ENCODE measurements at places on chromosomes 11 and 22.
A peak's percentile ranks its signal among the peaks of the same experiment; 100 is the strongest.

DNA sequence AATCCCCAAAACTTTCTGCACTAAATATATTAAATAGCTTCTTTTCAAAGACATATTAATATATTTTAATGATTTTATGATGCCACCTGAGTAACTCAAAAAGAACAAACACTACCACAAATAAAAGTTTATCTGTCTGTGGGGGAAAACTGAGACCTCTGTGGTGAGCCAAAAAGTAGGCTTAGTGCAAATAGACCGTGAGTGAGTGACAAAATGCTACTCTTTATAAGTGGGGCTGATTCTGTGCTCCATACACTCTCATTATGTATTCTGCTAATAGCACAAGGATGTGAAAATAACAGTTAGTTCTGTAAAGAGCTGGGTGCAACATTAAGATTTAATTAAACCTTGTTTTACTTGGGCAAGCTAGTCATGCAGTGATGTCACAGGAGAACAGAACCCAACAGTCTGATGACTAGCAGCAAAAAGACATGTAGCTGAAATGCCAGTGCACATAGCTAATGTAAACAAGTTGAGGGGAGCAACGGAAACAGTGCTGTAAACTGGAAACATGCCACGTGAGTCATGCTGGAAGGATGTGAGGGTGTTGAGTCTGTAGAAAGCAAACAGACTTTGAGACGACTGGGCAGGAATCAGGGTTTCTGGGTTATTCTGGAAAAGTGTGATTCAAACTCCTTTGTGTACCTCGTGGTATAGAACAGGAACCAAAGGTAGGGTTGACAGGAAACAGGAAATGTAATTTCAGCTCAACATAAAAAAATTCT lies 1130.4 kb downstream of the LRRC4C start:
- DNase-seq: no peak

GRCh38 chr22:49712195-49712791 lies 115.4 kb downstream of the BRD1 start:
- no peak for DNase-seq

DNA sequence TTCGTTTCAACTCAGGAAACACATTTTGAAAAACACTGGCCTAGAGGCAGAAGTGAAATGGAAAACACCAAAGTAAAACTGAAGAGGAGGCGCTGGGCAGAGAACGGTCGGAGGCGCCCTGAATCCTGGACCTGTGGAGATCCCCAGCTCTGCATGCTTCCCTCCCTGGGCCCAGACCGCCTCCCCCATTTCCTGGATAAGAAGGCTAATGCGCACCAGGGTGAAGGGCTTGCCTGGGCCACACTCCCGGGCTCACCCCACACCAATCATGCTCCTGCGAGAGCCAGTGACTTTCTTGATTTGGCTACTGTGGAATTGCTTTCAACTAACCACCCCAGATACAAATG lies 167.1 kb downstream of the CRYBB2 start:
- DNase-seq: no peak

DNA sequence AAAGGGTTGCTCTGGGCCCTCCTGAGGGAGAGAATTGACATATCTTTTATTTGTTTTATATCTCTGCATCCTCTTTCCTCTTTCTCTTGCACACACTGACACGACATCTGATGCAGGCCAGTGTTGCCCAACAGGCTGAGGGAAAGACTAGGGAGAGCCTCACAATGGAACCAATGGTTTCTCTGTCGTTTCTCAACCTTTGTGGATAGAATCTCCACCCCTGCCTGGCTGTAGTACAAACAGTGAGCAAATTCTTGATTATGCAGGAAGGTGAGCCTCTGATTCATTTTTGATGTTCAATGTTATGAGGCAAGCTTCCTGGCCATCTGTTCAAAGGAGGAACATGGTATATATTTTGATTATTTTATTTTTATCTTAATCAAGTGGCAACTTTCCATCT lies 49.8 kb upstream of the PLET1 start:
- DNase-seq: no peak

- no peak for DNase-seq
These were observed 20.3 kb upstream of the MICAL2 start for GRCh38 chr11:12090061-12090591.

GRCh38 chr11:20337526-20338154 lies 25.9 kb upstream of the HTATIP2 start:
- DNase-seq: no peak

- no peak for DNase-seq
These were observed 115.1 kb upstream of the RASSF10 start for GRCh38 chr11:12893787-12894672.

DNA sequence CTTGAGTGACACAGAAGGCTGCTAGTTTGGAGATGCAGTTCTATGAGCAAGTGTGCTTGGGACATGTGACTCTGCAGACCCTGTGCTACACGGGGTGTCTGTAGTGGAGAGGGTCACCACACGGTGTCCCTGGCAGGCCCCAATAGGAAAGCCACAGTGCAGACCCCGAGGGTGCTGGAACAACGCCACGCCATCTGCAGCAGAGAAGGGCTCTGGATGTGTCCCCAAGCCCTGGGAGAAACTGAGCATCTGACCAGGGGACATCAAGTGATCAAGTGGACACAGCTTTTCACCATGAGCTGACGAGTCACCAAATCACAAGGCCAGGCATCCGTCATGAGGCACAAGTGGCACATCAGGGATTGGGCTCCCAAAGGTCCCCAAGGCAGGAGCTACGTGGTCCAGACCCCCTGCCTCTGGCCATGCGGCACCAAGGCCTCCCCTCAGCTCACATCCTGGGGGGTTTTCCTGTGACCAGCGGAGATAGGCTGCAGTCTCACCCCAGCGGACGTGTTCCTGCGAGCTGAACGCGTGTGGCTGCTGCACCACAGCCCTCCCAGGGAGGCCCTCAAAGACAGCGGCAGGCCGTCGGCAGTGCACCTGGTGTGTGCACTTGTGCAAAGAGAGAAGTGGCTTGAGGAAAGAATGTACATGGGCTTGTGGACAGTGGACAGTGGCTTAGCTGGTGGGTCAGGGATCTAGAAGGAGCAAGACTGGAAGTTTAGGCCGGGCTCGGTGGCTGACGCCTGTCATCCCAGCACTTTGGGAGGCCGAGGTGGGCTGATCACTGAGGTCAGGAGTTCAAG lies 96.7 kb downstream of the RPS6KA4 start:
- DNase-seq: no peak

DNA sequence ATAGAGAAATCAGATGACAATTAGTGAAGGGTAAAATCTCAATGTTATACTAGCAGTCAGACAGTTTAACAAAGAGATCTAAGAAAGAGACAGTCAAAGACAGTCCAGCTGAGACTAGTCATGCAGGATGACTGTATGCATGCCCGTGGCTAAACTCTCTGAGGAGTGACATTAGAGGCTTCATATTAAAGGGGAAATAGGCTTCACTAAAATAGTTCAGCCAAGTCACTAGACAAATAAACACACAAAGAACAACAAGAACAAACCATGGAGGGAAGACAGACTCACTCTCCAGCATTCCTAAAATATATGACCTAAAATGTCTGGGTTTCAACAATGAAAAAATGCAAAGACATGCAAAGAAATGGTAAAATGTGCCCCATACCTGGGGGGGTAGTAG lies 18.6 kb upstream of the APLNR start:
- DNase-seq: no peak

GRCh38 chr11:119011476-119012053 lies 6.6 kb downstream of the RPS25 start:
- no peak for DNase-seq

DNA sequence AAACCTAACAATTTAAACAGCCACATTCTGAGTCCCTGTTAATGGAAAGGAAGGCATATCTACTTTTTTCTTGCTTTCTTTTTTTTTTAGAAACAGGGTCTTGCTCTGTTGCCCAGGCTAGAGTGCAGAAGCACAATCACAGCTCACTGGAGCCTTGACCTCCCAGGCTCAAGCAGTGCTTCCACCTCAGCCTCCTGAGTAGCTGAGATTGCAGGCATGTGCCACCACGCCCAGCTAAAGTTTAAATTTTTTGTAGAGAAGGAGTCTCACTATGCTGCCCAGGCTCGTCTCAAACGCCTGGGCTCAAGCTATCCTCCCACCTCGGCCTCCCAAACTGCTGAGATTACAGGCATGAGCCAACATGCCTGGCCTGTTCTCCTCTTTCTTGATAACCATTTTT lies 25.4 kb downstream of the ARFGAP3 start:
- no peak for DNase-seq

DNA sequence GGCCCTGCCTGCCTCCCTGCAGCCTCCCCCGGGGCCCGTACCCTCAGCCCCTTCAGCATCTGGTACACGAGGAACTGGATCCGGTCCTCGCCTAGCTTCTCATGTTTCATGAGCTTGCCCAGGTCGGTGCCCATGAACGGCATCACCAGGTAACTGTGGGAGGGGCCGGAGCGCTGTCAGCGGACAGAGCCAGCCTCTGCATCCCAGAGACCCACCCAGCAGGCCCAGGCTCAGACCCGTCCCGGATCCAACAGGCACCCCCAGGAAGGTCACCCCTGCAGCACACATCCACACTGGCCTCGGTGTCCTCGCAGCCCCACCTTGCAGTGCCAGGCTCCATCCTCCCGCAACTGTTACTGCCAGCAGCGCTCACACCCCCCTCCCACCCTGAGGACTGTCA lies 4.4 kb downstream of the MAPK12 start:
- DNase-seq: no peak

- DNase-seq: no peak
These were observed 48.5 kb downstream of the SVIP start for GRCh38 chr11:22780952-22781593.

DNA sequence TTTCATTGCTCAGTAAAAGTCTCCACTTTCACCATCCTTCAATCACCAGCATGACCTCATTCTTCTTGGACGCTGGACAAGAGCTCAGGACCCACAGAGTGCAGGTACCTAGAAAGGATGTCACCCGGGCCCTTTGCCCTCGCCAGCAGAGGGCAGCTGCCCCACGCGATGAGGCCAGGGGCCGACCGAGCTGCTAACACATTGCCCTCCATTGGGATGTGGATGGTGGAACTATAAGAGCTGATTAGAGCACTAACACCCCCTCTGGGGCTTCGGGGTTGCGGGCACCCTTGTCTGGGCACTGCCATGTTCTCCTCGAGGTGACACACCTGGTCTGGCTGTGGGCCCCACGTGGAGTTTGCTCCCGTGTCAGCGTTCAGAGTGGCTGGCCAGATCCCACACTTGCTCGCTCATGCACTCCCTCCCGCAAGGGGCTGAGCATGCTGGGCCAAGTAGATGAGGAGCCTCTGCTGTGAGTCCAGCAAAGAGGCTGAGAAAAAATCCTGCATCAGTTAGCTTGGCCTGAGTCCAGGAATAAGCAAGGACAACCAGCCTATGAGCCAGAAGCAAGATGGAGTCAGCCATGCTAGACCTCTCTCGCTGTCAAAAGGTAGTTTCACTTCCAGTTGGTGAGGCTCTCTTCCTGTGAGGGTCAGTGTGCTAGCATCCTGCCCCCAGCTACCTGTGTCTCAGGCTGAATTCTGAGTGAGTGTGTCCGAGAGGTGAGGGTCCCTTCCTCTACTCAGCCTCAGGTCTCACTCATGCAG lies 9.8 kb downstream of the KRTAP5-6 start:
- no peak for DNase-seq

DNA sequence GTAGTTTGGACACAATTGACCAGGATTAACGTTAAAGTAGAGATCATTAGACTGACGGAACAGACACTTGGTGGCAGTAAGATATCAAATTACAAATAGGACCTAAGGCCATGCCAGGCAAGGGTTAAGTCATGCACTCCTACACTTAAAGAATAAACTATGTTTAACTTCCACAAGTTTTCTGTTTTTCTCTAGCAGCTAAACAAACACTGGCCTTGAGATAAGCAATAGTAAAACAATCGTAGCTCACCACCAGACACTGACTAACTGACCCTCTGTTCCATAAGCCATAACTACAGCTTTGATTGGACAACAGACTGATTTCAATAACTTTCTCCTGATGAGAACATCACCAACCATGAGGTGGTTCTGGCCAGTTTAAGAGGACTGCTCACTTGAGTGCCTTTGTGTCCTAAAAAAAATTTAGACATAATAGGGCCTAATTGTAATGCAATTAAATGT lies 2.0 kb upstream of the CEP126 start:
- no peak for DNase-seq

DNA sequence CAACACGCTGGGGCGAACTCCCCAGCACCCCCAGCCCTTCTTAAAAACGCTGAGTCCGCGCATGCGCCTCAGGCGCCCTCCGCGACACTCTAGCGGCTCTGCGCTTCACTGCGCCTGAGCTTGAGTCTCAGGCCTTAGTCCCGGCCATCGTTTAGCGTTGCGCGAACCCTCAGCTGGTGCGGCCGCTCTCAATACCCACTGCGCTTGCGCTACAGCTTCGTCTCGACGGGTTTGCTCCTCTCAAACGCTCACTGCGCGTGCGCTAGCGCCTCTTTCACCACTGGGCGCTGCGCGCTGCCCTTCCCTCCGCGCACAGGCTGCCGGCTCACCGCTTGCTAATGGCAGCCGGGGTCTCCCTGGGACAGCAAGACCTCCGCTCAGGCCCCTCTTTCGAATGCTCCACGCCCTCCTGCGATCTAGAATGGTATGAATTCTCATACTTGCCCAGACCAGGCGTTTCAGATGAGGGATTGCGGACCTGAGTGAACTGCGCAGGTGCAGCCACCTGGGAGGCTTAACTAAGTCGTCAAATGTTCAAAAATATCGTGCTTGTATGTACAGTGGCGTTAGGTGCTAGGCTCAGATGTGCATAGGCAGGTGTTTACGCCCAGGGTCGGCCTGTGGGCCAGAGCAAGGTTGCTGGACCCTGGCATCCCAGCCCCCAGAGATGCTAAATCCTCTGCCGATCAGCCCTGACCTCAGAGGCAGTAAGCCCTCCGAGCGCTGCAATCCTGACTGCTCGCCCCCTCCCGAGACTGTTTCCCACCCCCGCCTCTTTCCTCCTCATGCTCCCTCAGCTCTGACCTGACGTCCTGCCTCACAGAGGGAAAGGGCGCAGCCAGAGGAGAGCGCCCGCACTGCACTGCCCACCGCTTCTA lies at the start of gene SLC2A11:
Gene SLC2A11, plus strand, starts transcription at position 270 of the 878 bp plus-strand sequence. Its CDS starts 125 bp downstream, at position 395.
- DNase-seq: peak; percentile 84

GRCh38 chr11:3920148-3920852 lies 64.8 kb downstream of the STIM1 start:
- DNase-seq: peak; percentile 47

- DNase-seq: no peak
These were observed 115.9 kb upstream of the BDNF start for GRCh38 chr11:27816197-27816596.

DNA sequence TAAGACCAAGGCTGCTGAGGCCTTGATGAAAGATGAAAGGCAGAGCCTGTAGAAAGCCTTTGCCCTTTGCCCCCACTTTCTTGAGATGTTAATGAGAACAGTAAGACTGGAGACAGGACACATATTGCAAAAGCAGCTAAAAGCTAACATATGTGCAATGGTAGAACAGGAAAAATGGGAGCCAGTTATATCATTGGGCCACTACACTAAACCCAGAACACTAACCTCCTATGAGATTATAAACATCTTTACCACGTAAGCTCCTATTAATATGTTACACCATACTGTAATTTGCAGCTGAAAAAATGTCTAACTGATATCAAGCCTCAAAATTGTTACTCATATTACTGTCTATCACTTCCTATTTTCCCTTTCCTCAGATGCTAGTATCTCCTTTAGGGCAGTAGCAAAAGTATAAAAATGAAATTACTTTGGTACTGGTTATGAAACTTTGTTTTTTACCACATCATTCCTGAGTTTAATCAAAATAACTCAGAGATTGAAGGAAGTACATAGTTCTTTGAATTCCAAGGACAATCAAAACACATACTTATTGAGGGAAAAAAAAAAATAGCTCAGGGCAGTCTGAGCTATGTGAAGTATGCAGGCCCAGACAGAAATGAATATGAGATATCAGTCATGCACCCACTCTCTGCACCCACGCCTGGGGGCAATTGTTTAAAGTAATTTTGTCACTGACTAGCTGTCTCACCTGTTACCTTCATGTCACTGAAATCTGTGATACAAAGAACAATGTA lies 9.1 kb downstream of the HPS5 start:
- DNase-seq: no peak

Data from activated naive CD8-positive, alpha-beta T cell treated with anti-CD3 and anti-CD28 coated beads, Interleukin-2, amount 50 U/mL, for 16 hours (primary cell).